ENCODE measurements at places on chromosomes 1 and 21.

DNA sequence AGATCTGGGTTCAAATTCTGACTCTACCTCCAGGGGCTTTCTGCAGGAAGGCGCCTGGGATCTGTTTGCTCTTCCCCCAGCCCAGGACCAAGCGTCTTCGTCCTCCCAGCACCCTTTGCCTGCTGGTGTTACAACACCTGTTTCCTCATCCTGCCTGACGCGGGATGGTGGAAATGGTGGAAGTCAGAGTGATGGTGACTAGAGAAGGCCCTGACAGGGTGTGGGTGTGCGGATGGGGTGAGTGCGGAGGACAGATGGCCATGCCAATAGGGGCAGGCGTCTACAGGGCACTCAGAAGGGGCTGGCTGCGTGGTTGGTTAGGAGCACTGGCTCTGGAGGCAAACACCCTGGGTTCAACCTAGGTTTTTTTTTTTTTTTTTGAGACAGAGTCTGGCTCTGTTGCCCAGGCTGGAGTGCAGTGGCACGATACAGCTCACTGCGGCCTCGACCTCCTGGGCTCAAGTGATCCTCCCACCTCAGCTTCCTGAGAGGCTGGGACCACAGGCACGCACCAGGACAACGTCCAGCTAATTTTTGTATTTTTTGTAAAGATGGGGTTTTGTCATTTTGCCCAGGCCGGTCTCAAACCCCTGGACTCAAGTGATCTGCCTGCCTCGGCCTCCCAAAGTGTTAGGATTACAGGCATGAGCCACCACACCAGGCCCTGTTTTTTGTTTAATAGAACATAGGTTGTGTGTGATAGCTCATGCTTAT is 1.5 kb downstream of the THEMIS2 start:
- DNase-seq, result no peak
- H3K27ac ChIP-seq, result no peak overlapping the region
- no peaks in the 10 kb centered on the region for H3K36me3 ChIP-seq
- no peaks in the 10 kb centered on the region for H3K27me3 ChIP-seq
- H3K4me3 ChIP-seq, result no peak overlapping the region

DNA sequence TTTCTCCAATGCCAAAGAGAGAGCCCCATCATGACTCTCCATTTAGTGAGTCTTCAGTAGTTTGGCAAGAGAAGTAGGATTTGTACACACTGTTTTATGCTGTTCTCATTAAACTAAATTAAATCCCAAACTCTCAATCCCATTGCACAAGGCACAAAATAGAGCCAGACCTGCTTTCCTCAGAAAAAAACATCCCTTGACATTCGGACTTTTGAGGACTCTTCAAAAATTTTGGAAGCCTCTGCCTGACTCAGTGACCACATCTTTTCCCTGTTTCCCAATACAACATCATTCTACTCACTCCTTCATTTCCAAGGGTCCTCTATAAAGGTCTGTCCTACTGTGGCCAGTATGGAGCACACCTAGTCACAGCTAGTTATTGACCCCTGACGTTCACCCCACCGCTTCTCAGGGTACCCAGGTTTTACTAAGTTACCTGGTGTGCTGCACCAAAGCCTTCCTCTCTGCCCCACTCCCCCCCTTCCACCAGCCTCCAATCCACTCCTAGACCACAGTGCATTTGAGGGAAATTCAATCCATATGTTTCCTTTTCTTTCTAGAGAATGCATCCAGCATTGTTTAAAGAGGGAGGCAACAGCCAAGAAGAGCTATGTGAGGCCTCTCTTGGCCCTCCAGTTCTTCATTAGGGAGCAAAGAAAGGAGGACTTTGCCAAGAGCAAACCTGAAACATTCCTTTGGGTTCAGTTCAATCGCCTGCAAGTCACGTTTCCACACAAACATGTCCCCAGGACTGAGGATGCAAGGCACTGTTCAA is 428.7 kb downstream of the PLPP3 start:
- H3K36me3 ChIP-seq, result no peaks in the 10 kb centered on the region
- DNase-seq, result no peak
- H3K27ac ChIP-seq, result no peak overlapping the region
- H3K4me3 ChIP-seq, result no peak overlapping the region
- H3K4me1 ChIP-seq, result no peaks in the 10 kb centered on the region

GRCh38 chr1:167157114-167157513 is 63.2 kb downstream of the STYXL2 start:
- DNase-seq, result no peak
- H3K27me3 ChIP-seq, result no peaks in the 10 kb centered on the region
- no peaks in the 10 kb centered on the region for H3K4me1 ChIP-seq
- H3K4me3 ChIP-seq, result no peak overlapping the region
- H3K36me3 ChIP-seq, result no peaks in the 10 kb centered on the region

DNA sequence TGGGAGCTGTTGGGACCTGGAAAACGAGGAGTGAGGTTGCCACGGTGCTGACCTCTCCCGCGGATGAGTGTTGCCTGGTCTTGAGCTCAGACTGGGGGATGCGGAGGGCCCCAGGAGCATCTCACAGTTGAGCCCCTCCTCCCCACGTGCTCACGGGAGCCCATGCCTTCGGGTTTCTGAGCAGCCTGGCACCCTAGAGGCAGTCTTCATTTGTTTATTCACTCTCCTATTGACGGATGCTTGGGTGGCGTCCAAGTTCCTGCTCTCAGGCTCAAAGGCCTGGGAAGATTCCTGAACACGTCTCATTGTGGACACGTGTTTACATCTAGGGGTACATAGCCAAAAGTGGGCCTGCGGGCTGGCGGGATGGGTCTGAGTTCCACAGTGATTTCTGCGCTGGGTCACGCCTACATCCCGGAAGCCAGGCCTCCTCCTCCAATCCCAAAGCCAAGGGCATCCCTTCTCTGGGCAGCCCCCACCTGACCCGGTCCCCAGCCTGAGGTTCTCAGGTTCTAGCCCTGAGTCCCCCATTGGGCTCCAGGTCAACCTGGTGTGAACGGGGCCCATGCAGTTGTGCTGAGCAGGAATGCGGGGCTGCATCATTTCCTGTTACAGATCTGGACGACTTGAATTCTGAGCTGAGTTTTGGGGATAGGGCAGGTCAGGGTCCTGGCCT is 14.7 kb downstream of the WNT3A start:
- no peaks in the 10 kb centered on the region for H3K36me3 ChIP-seq
- no peak overlapping the region for H3K4me3 ChIP-seq
- H3K4me1 ChIP-seq, result no peaks in the 10 kb centered on the region

DNA sequence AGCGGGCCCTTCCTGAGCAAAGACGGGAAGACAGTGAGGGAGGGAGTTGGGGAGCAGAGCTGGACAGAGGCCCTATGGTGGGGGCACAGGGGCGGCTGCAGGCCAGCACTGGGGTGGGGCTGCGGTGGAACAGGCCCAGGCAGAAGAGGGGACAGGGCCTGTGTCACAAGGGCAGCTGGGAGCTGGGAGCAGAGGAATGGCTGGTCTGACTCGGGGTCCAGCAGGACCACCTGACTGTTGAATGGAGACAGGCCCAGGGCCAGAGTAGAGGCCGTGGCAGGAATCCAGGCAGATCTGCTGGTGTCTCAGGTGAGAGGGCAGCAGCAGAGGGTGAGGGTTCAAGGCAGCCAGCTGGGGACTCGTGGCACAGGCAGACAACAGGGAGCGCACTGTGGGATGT is 25.3 kb downstream of the CTNNBIP1 start:
- no peaks in the 10 kb centered on the region for H3K36me3 ChIP-seq
- H3K27me3 ChIP-seq, result no peaks in the 10 kb centered on the region
- no peak overlapping the region for H3K4me3 ChIP-seq

- no peak for DNase-seq
- no peak overlapping the region for H3K27ac ChIP-seq
- H3K27me3 ChIP-seq, result no peaks in the 10 kb centered on the region
- no peaks in the 10 kb centered on the region for H3K36me3 ChIP-seq
- peaks cover 8% of the 10 kb centered on the region for H3K4me1 ChIP-seq
Observed at GRCh38 chr21:20998886-20999285, 677 bp downstream of the NCAM2 start.

DNA sequence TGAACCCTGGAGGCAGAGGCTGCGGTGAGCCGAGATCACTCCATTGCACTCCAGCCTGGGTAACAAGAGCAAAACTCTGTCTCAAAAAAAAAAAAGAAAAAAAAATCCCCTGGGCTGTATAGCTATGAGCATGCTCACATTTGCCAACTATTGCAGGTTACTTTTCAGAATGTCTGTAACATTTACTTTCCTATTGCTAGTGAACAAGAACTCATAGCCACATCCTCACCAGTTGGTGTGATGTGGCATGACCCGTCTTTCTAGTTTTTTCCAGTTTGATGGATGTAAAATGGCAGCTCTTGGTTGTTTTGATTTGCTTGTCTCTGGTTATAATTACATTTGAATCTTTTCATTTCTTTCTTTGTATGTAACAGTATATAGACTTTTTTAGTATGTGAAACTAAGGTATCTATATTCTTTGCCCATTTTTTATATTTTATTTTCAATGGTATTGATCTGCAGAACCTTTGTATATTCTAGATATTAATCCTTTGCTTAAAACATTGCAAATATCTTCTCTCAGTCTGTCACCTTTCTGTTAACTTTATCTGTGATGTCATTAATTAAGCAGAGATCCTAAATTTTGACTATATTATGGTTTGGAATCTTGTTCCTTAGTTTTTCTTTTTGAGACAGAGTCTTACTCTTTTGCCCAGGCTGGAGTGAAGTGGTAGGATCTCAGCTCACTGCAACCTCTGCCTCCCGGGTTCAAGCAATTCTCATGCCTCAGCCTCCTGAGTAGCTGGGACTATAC is 11.6 kb downstream of the MED18 start:
- no peak for DNase-seq
- H3K27ac ChIP-seq, result no peak overlapping the region
- H3K36me3 ChIP-seq, result no peaks in the 10 kb centered on the region
- H3K4me1 ChIP-seq, result no peaks in the 10 kb centered on the region
- H3K27me3 ChIP-seq, result no peaks in the 10 kb centered on the region

DNA sequence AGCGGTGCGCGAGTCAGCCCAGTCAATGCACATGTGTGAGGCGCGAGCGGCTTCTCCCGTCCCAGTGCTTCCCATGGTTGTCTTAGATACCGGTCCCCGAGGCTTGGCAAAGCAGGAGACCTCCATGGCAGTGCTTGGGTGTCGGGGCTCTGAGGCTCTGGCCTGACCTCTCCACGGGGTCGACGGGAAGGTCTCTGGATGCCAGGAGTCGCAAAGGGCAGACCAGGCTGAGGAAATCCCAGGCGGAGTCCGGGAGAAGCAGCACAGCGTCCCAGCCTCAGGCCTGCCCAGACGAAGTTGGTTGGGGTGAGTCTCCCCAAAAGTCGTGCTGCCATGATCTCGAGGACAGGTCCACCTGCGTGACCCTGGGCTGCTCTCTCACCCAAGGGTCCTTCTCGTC is 3881.6 kb downstream of the SRGAP2C start:
- DNase-seq, result no peak
- H3K4me1 ChIP-seq, result no peaks in the 10 kb centered on the region
- H3K4me3 ChIP-seq, result no peak overlapping the region
- no peak overlapping the region for H3K27ac ChIP-seq

GRCh38 chr1:247146671-247147070 is 25.1 kb downstream of the ZNF124 start:
- peaks cover 8% of the 10 kb centered on the region for H3K36me3 ChIP-seq
- H3K4me1 ChIP-seq, result no peaks in the 10 kb centered on the region
- H3K4me3 ChIP-seq, result no peak overlapping the region
- H3K27ac ChIP-seq, result no peak overlapping the region
- no peak for DNase-seq

- H3K36me3 ChIP-seq, result no peaks in the 10 kb centered on the region
- DNase-seq, result no peak
- no peak overlapping the region for H3K4me3 ChIP-seq
- no peak overlapping the region for H3K27ac ChIP-seq
- no peaks in the 10 kb centered on the region for H3K4me1 ChIP-seq
- H3K27me3 ChIP-seq, result no peaks in the 10 kb centered on the region
Observed at GRCh38 chr1:227174164-227174563, 144.1 kb downstream of the CDC42BPA start.

GRCh38 chr1:99656701-99657100 is 10.8 kb downstream of the PALMD start:
- H3K27ac ChIP-seq, result no peak overlapping the region
- no peak overlapping the region for H3K4me3 ChIP-seq
- H3K27me3 ChIP-seq, result no peaks in the 10 kb centered on the region
- DNase-seq, result no peak
- no peaks in the 10 kb centered on the region for H3K4me1 ChIP-seq
- H3K36me3 ChIP-seq, result no peaks in the 10 kb centered on the region

GRCh38 chr21:45655124-45655523 is 11.6 kb downstream of the PCBP3 start:
- no peaks in the 10 kb centered on the region for H3K27me3 ChIP-seq
- H3K27ac ChIP-seq, result no peak overlapping the region
- peaks cover 15% of the 10 kb centered on the region for H3K4me1 ChIP-seq
- no peak for DNase-seq
- no peaks in the 10 kb centered on the region for H3K36me3 ChIP-seq
- no peak overlapping the region for H3K4me3 ChIP-seq

GRCh38 chr1:53337499-53337898 is 9.6 kb upstream of the LRP8 start:
- no peak overlapping the region for H3K4me3 ChIP-seq
- DNase-seq, result no peak
- H3K36me3 ChIP-seq, result no peaks in the 10 kb centered on the region
- no peaks in the 10 kb centered on the region for H3K4me1 ChIP-seq

GRCh38 chr1:23628951-23629387 is 62.6 kb upstream of the RPL11 start:
- no peak overlapping the region for H3K27ac ChIP-seq
- H3K4me3 ChIP-seq, result no peak overlapping the region
- peaks cover 26% of the 10 kb centered on the region for H3K4me1 ChIP-seq
- no peaks in the 10 kb centered on the region for H3K27me3 ChIP-seq
- DNase-seq, result no peak

GRCh38 chr1:183218027-183218618 is 32.1 kb downstream of the LAMC2 start:
- H3K27me3 ChIP-seq, result no peaks in the 10 kb centered on the region
- no peak for DNase-seq
- H3K4me1 ChIP-seq, result peaks cover 10% of the 10 kb centered on the region

- peak; percentile 88 for DNase-seq
- H3K27me3 ChIP-seq, result peaks cover 19% of the 10 kb centered on the region
- no peak overlapping the region for H3K27ac ChIP-seq
- no peaks in the 10 kb centered on the region for H3K36me3 ChIP-seq
Observed at GRCh38 chr21:44267655-44268142, 6.0 kb upstream of the DNMT3L start.

DNA sequence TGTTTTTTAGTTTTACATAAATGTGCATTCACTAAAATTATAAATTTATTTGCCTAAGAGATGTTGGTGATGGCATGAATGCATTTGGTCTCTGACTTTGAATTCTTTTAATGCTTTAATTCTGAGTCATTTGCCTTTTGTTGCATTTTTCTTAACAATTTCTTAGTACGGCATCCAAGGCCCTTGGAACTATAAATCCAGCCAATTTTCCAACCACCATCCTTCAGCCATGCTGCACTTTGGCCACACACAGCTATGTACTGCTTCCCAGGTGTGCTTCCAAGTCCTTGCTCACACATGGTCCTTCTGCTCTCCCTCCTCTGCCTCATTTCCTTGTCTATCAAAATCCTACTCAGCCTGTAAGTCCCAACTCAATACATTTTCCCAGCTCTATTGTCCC is 161.0 kb downstream of the DHRS3 start:
- no peak for DNase-seq
- H3K27ac ChIP-seq, result no peak overlapping the region
- no peaks in the 10 kb centered on the region for H3K27me3 ChIP-seq
- H3K4me1 ChIP-seq, result no peaks in the 10 kb centered on the region

- DNase-seq, result no peak
- H3K36me3 ChIP-seq, result no peaks in the 10 kb centered on the region
- no peaks in the 10 kb centered on the region for H3K4me1 ChIP-seq
- H3K4me3 ChIP-seq, result no peak overlapping the region
Observed at GRCh38 chr1:115076384-115076915, 12.9 kb downstream of the TSPAN2 start.

GRCh38 chr1:41449326-41449921 is 35.1 kb downstream of the EDN2 start:
- H3K27me3 ChIP-seq, result 0 out of 2 replicates have a peak, but pooled peaks cover 5% of the 10 kb centered on the region
- no peaks in the 10 kb centered on the region for H3K36me3 ChIP-seq
- DNase-seq, result no peak
- H3K4me3 ChIP-seq, result no peak overlapping the region
- H3K4me1 ChIP-seq, result no peaks in the 10 kb centered on the region

Data from MM.1S (cell line).